GM23338 (cell line): ENCODE measurements at places on chromosomes 13 and 19.

DNA sequence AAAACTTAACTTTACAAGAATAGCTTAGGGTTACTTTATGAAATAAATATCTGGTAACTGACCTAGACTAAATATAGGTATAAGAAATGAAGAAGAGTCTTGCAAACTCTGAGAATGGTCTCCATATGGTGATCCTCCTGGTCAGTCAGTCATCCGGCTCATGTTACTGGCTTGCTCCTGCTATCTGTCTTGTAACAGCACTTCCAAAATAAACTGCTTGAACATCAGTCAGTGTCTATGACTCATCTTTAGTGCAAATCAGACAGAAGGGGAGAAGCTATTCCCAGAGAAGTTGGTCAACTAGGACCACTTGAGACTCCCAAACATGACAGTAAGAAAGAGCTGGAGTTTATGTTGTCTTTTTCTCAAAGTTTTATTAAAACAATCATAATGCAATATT is 1550.9 kb downstream of the PCDH9 start:
- no peak for DNase-seq

GRCh38 chr19:4851551-4852290 is 15.7 kb downstream of the PLIN3 start:
- DNase-seq = peak; percentile 85

GRCh38 chr13:93959796-93960533 is 519.5 kb downstream of the DCT start:
- no peak for DNase-seq

- peak; percentile 51 for DNase-seq
These were observed 23.2 kb upstream of the GPC5 start for GRCh38 chr13:91375116-91375729.

GRCh38 chr19:36489920-36490415 is 607 bp upstream of the ZNF566 start:
- peak; percentile 97 for DNase-seq

- DNase-seq = no peak
These were observed 12.1 kb upstream of the LGALS16 start for GRCh38 chr19:39643591-39643990.

DNA sequence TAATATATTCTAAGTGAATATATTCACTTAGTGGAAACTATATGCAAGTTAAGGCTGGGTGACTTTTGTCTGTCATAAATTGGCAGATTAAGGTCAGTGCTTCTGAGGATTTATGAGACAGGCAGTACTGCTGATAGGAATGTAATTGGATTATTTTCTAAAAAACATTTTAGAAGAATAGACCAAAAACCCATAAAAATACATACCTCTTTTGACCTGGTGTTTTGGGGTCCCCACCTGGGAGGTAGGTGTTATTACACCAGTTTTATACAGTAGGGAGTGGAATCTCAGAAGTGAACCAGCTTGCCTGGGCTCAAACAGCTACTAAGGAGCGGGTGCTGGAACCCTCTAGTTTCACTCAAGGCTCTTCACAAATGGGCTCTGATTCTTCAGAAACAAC is 25.3 kb downstream of the COG3 start:
- peak; percentile 56 for DNase-seq

GRCh38 chr13:96817336-96817941 is 176.8 kb downstream of the OXGR1 start:
- DNase-seq = peak; percentile 73

GRCh38 chr13:43298816-43299215 is 275.4 kb downstream of the DNAJC15 start:
- DNase-seq = no peak

- DNase-seq = peak; percentile 98
These were observed 41.8 kb upstream of the ZNF429 start for GRCh38 chr19:21463449-21464105.

- no peak for DNase-seq
These were observed 13.5 kb downstream of the LILRA5 start for GRCh38 chr19:54299515-54299914.

- DNase-seq = no peak
These were observed 20.6 kb upstream of the GTF3A start for GRCh38 chr13:27403727-27404385.

GRCh38 chr19:4868286-4868834 is 893 bp upstream of the PLIN3 start:
- no peak for DNase-seq

GRCh38 chr13:77415253-77416071 is 88.6 kb upstream of the MYCBP2 start:
- DNase-seq = no peak

DNA sequence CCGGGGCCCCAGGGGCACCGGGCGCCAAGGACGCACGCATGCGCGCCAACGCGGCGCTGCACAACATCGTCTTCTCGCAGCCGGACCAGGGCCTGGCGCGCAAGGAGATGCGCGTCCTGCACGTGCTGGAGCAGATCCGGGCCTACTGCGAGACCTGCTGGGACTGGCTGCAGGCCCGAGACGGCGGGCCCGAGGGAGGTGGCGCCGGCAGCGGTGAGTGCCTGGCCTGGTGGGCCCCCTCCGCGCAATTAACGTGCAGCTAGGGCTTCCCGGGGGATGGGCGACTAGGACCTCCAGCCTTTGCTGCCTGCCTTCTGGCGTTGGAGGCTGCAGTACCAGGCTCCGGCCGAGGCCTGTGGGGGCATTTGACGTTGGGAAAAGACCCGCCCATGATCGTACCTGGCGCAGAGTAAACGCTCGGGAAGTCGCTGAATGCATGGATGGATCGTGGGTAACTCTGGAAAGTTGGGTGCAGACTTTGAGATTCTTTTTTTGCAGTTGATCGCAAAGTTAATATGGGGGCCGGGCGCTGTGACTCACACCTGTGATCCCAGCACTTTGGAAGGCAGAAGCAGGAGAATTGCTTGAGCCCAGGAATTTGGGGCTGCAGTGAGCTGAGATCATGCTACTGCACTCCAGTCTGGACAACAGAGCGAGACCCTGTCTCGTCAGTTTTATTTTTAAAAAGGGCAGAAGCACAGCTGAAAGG is 7.3 kb downstream of the APC2 start:
- peak; percentile 82 for DNase-seq

- DNase-seq = peak; percentile 90
These were observed 4.3 kb upstream of the RLN3 start for GRCh38 chr19:14023404-14024235.

DNA sequence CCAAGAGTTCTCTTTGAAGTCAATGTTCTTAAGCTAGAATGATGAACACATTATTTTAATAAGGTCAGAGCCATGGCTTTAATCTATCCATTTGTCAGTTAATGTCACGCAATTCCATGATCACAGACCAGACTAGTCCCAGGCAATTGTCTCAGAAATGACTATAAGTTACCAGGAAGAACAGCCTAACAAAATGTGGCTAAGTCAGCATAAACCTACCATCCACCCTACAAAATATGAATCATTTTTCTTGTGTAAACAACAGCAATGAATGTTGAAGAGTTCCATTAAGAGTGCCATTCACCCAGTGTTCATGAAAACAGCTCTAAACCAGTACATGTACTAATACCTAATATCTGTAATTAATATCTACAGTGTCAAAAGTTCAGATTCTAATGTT is 127.5 kb downstream of the KCTD12 start:
- no peak for DNase-seq
